ENCODE measurements at places on chromosomes 16 and 17.

GRCh38 chr16:88541831-88542616 is 28.2 kb upstream of the ZC3H18 start:
- DNase-seq, result no peak

DNA sequence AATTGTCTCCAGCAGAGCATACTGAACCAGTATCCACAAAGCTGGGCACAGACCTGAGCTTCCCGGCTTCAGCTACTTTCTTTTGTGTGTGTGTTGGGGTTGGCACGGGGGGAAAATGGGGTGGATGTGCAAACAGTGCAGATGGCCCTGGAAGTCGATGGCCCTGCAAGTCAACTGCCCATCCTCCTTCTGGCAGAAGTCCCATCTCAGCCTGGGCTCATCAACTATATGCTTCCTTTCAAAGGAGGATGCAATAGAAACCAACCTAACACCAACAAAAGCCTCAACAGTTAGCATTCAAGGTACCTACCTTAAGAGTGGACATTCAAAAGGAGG is 55.7 kb downstream of the SOX9 start:
- DNase-seq, result no peak

DNA sequence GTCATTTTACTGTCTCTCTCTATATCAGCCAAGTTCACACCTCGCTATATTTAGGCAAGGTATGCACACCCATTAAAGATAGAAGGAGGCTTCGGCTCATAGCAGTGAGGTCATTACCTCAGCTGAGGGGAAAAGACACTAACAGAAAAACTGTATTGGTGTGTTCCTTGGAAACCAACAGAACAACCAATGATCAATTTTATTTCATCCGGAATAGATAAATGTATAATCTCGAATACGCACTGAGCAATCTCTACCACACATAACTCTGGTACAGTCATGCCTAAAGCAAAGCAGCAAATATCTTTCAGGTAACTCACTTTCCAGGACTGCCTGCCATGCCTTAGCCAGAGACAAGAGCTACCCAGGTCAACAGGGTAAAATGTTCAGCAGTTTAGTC is 109.9 kb upstream of the CORO6 start:
- DNase-seq, result peak; percentile 43

DNA sequence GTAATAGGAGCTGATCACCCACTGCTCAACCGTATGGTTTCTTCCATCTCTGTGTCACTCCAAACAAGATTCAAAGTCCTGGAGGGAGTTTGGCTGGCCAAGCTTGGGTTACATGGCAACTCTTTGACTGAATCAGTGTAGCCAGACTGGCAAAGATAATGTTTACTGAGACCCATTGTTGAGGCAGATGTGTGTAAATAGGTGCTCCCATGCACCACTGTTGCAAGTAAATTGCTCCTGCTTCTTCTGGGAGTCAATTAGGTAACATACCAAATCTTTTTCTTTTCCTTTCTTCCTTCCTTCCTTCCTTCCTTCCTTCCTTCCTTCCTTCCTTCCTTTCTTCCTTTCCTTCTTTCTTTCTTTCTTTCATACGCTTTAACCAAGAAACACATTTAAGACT is 86.3 kb upstream of the DHX40 start:
- no peak for DNase-seq

DNA sequence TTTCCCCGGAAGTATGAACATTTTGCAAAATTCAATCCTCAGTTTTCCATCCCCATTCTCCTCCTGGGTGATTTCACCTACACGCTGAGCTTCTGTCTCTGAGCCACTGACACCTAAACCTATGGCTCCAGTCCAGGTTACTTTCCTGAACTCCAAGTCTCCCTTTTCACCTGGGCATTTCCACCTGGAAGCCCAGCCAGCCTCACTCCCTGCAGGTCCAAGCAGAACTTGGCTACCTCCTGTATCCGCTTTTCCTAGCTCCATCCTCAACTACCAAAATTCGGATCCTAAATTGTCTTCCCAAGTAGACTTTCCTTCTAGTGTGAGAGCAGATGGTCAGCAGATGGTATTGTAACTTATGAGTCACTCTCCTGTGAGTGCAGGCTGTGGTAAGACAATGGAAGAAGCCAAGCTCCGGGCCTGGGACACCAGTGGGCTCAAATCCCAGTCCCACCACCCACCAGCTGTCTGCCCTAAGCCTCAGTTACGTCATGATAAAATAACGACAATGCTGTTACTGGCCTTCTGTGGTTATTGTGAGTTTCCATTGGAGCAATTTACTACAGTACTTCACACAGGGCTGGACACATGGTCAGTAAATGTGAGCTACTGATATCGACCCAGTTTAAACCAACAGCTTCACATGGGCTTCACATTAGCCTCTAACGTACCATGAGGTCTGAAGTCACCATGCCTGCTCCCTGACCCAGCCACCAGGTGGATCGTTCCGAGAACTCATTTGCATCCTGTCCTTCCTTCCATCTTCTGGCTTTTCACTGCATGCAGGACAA is 33.3 kb downstream of the PECAM1 start:
- no peak for DNase-seq

DNA sequence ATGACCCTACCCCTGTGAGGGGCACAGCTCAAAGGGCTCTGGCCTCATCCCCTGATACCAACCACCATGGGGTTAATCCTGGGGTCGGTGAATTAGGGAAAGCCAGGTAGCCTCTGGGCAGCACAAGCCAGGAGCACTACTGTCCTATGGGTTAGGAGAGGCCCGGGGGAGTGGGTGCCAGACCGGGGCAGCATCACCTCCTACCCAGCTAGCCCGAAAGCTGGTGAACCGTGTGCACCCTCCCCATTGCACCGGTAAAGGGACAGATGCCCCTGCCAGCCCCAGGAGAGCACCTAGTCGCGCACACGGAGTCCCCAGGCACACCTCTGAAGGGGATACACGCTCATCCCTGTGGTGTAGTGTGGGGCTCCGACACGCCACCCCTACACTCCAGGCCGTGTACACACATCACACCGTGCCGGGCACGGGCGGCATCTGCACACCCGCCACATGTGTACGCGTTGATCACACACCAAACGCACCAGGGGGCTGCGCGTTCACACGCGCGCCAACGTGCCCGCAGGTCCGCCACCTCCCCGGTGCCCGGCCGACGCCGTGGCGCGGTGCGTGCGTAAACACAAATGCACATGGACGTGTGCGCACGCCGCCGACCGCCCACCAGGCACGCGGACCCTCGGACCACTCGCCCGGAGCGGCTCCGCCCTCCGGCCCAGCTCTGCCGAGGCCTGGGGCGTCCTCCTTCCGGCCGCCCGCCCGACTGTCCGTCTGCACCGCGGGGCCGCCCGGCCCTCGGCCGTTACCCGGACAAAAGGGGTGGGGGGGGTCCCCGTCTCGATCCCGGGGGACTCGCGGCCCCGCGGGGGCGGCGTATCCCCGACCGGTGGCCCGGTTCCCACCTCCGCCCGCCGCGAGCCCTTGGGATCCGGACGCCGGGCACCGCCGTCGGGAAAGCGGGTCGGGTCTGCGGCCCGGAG is 785 bp downstream of the UBALD1 start:
- DNase-seq, result no peak

DNA sequence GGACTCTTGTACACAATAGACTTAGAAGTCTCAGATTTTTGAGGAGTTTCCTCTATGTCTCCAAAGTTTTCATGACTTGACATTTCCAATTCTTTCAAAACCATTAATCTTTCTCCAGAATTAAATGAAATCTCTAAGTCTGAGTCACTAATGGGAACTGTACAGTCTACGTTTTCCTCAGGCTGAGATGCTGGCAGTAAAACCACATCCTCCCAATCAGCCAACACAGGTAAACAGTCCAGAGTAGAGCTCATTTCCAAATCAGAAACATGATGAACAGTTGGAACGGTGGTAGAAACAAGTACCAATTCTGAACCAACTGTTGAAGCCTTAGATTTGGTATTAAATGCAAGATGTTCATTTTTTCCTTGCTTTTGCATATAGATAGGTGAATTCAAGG is 7.9 kb downstream of the ERI2 start:
- DNase-seq, result no peak

DNA sequence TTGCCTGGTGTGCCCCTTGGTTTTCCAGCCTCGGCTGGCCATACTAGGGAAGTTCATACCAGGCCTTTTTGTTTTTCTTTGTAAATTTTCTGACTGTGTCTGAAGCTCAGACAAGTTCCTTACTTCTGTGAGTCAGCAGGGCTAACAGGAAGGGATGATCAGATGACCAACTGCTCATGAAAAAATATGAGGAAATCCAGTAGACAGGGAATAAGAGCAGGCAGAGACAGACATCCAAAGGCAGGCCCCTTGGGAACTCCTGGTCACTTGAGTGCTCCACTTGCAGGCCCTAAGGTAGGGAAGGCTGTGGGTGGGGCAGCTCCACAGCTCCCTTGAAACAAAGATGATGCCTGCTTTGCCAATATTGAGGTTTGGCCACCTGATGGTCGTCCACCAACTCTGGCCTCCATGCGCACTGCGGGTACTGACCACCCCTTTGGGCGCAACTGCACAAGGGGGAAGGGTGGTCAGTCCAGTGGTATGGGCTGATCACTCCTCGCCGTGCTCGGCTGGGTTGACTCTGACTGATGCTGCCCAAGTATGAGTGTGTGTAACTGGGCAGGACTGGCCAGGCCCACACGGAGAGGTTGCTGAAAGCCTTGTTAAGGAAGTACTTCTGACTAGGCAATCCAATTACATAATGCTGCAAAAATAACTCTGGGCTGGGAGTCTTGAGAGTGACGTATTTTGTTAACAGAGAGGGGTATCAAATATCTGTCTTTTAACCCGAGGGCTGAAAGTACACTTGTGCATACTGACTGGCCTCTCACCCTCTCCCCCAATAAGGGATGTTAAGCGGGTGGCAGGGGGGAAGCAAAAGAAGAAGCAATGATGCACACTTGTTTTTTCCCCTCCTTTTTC is 20.8 kb upstream of the ZFHX3 start:
- DNase-seq, result no peak

GRCh38 chr16:70577256-70577698 is 53.7 kb downstream of the SF3B3 start:
- no peak for DNase-seq

DNA sequence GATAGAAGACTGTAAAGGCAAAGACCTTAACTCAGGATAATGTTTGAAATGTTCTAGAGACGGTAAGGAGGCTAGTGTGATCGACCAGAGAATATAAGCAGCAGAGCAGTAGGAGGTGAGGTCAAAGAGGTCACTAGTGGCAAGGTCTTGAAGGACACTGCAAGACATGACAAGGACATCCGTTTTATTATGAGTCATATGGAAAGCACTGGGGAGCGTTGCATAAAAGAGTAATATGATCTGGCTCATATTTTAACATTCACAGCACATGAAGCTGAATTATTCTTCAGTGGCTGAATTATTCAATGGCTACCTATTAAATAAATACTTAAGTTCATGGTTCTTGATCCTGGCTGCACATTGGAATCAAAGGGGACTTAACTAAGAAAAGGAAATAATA is 123.7 kb downstream of the SOX9 start:
- DNase-seq, result no peak

DNA sequence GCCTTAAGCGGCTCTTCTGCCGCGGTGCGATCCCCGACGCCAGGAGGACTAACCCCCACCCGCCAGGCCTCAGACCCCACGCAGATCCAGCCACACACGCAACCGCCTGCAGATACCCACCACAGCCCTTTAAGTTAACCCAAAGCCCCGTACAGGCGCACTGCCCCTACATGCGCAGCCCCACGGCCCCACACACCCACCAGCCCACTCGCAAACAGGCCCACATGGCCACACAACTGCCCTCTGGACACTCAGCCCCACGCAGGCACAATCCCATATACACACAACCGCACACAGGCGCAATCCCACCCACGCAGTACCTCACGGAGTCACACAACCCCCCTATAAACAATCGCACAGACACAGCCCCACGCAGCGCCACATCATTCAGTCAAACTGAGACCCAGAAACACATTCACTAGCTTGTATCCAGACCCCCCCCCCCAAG is 41.7 kb downstream of the RAI1 start:
- no peak for DNase-seq

GRCh38 chr16:2777231-2777902 is at the start of gene ELOB:
Gene ELOB, minus strand, starts transcription at chr16:2777280. Its CDS starts 41 bp downstream, at chr16:2777239.
- no peak for DNase-seq

DNA sequence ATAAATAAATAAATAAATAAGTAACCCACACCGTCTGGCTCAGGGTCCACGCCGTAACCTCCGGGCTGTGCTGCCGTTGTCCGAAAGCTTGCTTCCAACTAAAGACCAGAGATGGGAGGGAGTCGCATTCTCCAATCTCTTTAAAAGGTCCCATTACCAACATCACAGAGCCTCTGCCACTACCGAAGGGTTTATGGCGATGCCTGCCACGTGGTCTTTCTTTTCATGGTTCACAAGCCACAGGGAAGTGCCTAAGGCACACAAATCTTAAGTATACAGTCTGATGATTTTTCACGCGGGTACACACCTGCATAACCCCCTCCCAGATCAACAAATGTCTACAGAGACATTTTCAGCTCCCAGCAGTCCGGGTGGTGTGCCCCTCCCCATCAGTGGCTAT is 1.4 kb downstream of the COTL1 start:
- DNase-seq, result no peak

DNA sequence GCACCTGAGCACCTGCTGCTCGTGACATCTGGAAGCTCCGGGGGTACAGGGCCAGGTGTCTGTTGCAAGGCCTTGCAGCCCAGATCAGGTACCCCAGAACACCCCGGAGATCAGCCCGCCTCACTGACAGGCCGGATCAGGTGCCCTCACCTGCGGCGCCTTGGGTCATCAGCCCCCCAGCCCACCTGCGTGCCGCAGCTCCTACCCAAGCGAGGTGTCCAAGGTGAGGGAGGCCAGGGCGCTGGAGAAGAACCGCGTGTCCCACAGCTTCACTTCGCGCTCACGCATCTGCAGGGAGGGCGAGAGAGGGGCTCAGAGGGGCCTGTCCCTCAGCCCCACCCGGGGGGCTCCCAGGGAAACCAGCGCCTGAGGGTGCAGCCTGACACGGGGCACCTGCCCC is 16.1 kb downstream of the VASN start:
- no peak for DNase-seq

DNA sequence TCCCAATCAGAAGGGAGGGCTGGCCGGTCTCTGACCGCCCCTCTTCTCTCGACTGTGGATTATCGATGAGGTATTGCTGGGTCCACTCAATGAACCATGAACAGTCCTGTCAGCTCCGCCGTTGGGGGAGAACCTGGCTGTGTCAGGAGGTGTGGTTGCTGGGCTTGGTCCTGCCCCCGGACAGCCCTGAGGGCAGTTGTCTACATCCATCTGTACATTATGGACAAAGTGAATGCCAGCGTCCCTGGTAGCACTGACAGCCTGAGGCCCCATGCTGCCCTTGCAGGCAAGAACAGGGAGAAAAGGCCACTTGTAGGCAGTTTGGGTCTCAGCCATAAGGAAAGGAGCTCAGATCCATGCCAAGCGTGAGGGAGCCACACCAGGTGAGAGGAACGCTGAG is 38.9 kb downstream of the ST3GAL2 start:
- no peak for DNase-seq

Data from Panc1 (cell line).